T-helper 2 cell treated with Interferon-gamma antibody and Interleukin-4, amounts not matched to agents 100 ng/mL and 5 ng/mL, for 36 hours (primary cell): ENCODE measurements at places on chromosomes 1 and 21. TPM values are rescaled to one million over a fixed set of nuclear protein-coding genes. Genes with fewer than 3 reads are reported as not detected.

GBP6 gene
- 0.34 and 0.36 TPM in 2 replicates for total RNA-seq

HJV gene
- not detected in 2 replicates for total RNA-seq

IGSF9 gene
- 0.09 TPM in 1 of 2 replicates, not detected in the other for total RNA-seq

A3GALT2 gene
- not detected in 2 replicates for total RNA-seq

FNBP1L gene
- 0.20 and 0.39 TPM in 2 replicates for total RNA-seq

WNT3A gene
- not detected in 2 replicates for total RNA-seq
